ENCODE measurements at places on chromosomes 16 and 17.

- no peak for DNase-seq
These were observed 266.4 kb upstream of the RPL38 start for GRCh38 chr17:73936908-73937627.

DNA sequence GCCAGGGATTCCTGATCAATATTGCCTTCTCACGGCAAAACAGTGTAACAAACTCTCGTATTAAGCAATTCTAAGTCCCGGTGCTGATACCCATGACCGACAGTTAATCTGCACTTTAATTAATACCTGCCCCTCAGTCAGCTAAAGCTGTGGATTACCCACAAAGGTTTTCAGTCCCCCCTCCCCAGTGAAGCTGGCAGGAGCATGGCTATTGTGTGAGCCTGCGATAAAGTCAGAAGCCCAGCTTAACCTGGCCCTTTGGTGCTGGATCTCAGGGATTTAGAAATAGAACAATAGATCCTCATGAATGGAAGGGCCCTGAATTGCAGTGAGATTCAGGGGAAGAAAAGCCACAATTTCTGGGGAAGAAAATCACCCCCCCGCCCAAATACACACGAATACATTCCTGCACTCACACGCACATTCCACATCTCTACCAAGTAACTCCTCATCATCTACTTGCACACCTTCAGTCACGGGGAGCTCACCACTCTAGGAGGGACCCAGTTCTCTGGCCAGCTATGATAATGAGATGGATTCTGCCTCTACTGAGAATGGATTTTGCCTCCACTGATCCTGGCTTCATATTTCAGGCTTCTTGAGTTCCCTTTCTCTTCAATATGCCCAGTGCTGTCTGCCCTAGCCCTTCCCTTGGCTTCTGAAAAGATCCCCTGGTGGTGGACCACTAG is 102.6 kb downstream of the WSCD1 start:
- no peak for DNase-seq

DNA sequence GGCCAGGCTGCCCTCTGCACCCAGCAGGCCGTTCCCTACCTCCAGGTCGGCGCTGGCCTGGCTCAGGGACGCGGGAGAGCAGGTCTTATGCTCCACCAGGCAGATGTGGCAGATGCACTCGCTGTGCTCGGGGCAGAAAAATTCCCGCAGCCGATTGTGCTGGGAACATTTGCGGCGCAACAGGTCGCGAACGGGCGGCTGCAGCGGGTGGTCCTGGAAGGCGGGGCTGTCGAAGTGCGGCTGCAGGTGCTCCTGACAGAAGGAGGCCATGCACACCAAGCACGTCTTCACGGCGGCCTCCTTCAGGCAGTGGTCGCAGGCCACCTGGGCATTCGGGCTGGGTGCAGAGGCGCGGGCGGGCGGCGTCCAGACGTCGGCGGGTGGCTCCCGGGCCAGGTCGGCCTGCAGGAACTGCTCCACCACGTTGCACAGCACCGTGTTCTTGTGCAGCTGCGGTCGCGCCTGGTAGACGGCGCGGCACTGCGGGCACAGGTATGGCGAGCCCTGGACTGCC is 439 bp downstream of the TRIM25 start:
- DNase-seq: no peak

DNA sequence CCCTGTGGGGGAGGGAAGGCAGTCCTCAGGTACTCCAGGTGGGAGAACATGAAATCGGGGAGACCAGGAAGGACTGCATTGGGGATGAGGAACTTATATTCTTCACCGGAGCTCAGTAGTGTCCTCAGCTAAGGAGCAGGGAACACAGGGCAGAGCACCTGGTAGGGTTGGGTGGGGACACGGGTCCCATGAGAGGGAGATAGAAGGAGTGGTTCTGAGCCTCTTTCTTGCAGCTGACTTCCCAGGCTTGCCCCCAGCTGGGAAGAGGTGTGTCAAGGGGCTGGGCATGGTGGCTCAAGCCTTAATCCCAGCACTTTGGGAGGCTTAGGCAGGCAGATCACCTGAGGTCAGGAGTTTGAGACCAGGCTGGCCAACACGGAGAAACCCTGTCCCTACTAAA is 2.1 kb downstream of the FHOD1 start:
- DNase-seq: no peak

GRCh38 chr17:73956595-73957465 is 246.6 kb upstream of the RPL38 start:
- DNase-seq: no peak

DNA sequence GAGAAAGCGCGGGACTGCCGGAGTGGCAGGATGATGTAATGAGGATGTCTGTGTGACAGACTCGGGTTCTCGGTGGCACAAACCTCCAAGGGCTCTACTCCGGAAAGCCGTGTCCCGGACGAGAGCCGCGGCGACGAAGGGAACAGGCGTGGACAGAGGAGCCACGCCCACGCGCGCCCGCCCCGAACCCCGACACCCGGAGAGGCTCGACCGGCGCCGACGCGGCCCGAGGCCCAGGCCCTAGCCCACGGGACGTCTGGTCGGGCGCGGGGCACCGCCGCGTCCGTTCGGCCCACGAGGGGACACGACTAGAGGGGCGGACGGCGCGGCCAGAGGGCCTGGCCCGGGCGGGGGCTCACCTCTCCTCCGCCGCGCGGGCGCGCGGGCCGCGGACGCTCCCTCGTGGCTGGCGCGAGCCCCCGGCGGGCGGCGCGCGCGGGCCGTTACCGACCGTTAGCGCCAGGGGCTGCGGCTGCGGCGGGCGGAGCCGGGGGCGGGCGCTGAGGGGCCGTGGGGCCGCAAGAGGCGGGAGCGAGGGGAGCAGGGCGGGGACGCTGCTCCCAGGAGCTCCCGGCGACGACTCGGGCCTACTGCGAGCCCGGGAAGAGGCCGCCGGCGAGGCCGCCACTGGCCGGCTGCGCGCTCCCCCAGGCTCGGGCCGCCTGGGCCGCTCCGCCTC is 2.1 kb upstream of the IRX5 start:
- DNase-seq: no peak

DNA sequence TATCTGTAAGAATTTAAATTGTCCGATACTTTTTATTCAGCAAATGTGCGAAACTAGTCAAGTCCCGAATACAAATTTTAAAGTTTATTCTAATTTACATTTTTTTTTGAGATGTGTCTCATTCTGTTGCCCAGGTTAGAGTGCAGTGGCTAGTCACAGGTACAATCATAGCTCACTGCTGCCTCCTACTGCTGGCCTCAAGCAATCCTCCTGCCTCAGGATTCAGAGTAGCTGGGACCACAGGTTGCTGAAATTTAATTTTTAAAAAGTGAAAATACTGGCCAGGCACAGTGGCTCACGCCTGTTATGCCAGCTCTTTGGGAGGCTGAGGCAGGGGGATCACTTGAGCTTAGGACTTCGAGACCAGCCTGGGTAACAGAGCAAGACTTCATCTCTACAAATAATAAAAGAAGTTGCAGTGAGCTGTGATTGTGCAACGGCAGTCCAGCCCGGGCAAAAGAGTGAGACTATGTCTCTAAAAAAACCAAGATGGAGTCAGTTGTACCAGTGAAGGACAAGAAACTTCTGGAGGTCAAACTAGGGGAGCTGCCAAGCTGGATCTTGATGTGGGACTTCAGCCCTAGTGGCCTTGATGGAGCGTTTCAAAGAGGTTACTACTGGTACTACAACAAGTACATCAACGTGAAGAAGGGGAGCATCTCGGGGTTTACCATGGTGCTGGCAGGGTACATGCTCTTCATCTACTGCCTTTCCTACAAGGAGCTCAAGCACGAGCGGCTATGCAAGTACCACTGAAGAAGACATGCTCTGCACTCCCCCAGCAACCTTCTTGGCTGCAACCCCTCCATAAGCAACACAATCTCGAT is 5.6 kb downstream of the POLG2 start:
- DNase-seq: no peak

DNA sequence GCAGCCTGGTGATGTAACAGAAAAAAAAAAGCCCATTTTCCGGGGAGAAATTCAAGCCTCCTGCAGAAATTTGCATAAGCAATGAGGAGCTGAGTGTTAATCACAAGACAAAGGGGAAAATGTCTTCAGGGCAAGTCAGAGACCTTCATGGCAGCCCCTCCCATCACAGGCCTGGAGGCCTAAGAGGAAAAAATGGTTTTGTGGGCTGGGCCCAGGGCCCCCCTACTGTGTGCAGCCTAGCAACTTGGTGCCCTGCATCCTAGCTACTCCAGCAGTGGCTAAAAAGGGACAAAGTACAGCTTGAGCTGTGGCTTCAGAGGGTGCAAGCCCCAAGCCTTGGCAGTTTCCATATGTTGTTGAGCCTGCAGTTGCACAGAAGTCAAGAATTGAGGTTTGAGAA is 49.7 kb downstream of the AHSP start:
- no peak for DNase-seq

- DNase-seq: no peak
These were observed 61.2 kb upstream of the RPH3AL start for GRCh38 chr17:413706-414380.

GRCh38 chr16:89097392-89097772 is 3.7 kb downstream of the ACSF3 start:
- DNase-seq: no peak

GRCh38 chr16:72951916-72952315 is 96.0 kb downstream of the ZFHX3 start:
- DNase-seq: no peak

- DNase-seq: no peak
These were observed 6.2 kb downstream of the MT2A start for GRCh38 chr16:56614549-56614991.

DNA sequence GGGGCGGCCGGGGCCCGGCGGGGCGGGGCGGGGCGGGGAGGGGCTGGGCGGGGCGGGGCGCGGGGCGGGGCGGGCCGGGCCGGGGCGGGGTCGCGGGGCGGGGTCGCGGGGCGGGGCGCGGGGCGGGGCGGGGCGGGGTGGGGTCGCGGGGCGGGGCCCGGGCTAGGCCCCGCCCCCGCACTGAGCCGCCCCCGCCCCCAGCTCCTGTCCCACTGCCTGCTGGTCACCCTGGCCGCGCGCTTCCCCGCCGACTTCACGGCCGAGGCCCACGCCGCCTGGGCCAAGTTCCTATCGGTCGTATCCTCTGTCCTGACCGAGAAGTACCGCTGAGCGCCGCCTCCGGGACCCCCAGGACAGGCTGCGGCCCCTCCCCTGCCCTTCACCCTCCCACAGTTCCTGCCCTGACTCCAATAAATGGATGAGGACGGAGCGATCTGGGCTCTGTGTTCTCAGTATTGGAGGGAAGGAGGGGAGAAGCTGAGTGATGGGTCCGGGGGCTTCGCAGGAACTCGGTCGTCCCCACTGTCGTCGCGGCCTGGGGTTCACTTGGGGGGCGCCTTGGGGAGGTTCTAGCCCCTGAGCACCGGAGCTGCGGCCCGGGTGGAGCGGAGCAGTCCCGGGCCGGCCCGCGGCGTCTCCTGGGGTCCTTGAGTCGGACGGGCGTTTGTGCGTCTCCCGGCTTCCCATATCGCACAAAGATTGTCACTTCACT is 795 bp upstream of the HBM start:
- no peak for DNase-seq

- no peak for DNase-seq
These were observed 408 bp upstream of the KPNA2 start for GRCh38 chr17:68035131-68035522.

- no peak for DNase-seq
These were observed 10.2 kb downstream of the IL4R start for GRCh38 chr16:27323781-27324561.

DNA sequence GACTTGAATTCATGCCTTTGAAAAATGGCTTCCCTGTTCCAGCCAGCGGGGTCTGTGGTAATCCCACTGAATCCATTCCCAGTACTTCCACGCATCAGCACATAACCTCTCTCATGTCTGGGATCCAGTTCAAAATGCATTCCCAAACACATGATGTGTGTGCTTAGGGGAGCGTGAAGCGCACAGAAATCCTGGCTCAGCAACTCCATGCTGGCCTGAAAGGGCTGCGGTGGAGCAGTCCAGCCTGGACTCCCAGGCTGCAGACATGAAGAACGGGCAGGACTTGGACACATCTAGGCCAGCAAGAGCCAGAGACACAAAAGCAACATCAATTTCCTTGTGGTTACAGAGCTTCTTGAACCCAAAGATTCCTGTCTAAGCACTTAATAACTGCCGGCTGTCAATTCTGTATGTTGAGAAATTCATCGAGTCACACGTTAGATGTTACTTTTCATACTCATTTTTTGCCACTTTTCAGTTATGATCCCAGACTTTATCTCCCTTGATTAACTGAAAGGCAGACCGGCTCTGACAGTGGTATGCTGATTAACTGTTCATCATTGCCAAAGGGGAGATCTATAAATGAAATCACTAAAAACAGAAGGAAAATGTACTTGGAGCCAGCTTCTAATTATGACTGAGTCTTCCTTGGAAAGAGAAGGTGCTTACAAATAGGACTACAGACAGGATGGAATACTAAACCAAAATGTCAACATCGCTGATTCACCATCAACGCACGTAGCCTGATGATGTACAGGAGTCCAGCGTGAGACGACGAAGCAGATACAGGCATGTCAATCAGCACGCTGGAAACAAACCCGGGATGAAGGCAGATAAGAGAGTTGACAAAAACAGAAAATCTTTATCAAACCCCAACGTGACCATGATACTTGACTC is 23.0 kb downstream of the NSMCE1 start:
- DNase-seq: no peak

DNA sequence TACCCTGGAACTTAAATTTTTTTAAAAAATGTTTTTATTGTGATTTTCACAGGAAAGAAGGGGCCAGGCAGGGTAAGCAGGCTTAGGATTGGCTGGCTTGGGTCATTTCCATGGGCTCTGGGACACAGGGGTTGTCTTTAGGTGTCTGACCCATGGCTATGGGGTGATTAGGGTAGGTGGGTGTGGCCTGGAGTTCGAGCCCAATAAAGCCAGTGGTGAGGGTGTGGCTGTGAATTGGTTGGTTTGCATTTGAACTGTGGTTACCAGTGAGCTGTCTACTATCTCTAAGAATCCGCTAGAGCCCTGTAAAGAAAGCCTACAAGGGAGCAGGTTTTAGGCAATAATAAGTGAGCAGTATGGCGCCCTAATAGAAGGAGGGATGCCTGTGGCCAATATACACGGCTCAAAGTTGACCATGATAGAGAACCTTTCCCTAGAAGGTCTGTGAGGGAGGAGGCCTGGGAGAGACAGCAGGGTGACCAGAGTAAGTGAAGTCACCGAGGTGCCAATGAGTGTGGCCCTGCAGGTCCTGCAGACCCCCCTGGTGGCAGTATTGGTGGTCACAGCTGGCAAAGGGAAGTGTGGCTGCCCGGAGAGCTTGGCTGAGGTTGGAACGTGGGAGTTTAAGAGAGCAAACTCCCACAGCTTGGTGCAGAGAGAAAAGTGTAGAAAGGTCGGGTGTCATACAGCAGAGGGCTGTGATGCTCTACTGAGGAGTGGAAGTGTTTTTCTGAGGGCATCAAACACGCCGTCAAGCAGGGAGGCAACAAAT is 454.0 kb downstream of the WWOX start:
- DNase-seq: no peak
